ENCODE measurements at places on chromosomes 2 and 18.

- DNase-seq: peak; percentile 53
Observed at GRCh38 chr2:70541481-70542020, 12.1 kb downstream of the TGFA start.

DNA sequence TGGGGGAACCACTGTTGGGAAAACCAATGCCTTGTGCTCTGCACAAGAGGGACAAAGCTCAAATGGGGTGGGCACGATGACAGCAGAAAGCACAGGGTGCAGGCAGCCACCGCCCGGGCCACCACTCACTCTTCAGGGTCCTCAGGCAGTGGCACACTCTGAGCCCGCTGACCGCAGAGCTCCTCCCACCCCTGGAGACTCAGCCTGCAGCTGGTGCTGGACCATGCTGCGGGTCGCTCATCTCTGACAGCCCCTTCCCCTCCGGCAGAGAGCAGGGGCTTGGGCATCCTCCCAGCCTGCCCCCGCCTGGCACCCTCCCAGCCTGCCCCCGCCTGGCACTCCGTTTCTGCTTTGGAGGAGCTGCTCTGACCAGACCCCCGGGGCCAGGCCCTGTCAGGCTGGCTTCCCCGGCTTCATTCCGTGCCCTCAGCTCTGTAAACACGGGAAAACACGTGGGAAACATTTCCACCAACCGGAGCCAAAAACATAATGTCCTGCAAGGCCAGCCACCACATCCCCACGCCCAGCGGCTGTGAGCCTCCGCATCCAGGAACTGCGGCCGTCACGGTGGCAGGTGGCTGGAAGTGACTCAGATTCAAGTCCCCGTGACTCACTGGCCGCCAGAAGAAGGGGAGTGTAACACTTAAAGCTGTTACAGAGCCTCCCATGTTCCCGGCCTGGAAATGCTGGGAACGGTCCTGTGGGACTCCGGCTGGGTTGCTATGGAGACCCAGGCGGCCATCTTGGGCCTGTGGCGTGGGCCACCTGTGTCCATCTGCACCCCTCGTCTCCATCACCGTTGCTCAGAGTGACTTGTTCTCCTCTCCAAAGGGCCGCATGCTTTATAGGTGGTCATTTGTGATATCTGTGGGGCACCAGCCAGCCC is 6.8 kb upstream of the SNED1 start:
- peak; percentile 97 for DNase-seq

GRCh38 chr2:64474121-64474571 is 20.2 kb downstream of the LGALSL start:
- no peak for DNase-seq

DNA sequence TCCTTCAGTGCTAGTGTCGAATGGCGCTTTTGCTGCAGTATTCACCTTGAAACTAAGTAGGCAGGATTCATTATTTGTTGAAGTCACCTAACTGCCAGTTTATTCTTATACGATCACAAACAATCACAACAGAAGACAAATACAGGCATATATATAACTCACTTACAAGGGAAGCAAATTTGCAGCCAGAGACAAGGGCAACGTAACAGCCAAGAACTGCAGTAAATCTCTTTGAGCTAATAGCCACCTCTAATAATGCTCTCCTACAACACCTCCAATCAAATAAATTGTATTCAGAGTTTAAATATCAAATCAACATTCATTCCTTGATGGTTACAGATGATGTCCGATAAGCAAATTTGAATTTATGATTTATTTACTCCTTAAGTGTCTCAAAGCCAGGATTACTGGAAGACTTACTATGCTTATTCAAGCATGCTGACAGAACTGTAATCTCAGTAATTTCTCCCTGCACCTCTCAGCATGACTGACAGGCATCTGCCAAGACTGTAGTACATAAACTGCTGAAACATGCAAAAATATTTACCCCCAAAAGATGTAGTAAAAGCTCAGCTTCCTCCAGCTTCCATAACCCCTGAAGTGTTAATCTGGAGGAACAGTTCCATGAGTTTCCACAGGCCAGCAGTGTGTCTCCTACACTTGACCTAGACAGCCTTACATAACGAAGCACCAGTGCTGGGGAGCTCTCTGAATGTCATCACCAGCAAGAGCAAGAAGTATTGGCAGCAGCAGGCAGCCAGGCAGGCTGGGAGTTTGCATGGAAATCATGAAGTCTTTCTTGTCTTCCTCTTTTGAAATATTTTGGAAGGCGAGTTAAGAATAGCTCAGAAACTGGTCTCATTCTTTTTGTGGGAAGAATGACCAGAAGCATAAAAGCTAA is 20.9 kb upstream of the SCN1A start:
- DNase-seq: no peak

- no peak for DNase-seq
Observed at GRCh38 chr2:66541646-66542045, 106.7 kb downstream of the MEIS1 start.

DNA sequence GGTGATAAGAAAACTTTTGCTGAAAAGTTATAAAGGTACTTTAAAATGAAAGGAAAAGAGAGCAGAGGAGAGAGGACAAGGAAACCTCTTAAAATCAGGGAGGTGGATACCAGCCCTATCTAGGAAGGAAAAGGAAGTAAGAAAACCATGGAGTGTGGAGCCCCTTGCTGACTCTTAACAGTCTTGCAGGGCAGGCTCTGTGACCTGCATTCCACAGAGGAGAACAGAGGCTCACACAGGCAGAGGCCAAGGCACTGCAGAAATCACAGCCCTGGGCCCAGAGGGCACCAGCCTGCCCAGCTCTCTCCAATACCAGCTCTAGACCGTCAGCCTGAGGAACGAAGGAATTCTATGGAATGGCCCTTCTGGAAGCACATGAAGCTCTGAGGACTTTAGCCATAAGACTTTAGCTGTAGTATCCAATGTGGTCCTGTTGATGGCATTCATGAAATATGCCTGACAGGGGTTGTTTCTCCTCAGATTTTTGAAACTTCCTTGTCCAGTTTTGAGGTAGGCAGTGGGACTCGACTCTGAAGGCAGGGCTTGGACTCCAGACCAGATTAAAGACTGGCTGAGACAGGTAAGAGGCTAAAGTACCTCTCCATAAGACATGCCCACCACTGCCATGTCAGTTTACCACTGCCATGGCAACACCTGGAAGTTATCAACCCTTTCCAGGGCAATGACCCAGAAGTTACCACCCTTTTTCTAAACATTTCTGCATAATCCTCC is 216.3 kb downstream of the ANAPC1 start:
- peak; percentile 88 for DNase-seq

GRCh38 chr18:29644276-29644675 is 1398.3 kb downstream of the DSC3 start:
- DNase-seq: no peak

DNA sequence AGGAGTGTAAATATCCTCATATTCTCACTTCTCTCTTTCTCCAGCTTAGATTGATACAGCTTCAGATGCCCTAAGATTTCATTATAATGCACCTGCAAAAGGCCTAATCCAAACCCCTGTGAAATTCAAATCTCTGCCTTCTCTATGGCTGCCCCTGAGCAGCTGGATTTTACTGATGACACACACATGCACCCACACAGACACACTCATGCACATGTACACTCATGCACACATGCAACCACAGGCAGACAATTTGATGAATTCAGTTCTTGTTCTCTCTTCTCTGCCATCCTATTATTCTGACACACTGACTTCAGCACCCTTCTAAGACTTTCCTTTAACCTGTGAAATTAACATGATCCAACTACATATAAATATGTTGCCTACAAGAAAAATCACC is 563.2 kb downstream of the RNF144A start:
- DNase-seq: no peak

- no peak for DNase-seq
Observed at GRCh38 chr2:96164459-96165184, 19.4 kb upstream of the DUSP2 start.

DNA sequence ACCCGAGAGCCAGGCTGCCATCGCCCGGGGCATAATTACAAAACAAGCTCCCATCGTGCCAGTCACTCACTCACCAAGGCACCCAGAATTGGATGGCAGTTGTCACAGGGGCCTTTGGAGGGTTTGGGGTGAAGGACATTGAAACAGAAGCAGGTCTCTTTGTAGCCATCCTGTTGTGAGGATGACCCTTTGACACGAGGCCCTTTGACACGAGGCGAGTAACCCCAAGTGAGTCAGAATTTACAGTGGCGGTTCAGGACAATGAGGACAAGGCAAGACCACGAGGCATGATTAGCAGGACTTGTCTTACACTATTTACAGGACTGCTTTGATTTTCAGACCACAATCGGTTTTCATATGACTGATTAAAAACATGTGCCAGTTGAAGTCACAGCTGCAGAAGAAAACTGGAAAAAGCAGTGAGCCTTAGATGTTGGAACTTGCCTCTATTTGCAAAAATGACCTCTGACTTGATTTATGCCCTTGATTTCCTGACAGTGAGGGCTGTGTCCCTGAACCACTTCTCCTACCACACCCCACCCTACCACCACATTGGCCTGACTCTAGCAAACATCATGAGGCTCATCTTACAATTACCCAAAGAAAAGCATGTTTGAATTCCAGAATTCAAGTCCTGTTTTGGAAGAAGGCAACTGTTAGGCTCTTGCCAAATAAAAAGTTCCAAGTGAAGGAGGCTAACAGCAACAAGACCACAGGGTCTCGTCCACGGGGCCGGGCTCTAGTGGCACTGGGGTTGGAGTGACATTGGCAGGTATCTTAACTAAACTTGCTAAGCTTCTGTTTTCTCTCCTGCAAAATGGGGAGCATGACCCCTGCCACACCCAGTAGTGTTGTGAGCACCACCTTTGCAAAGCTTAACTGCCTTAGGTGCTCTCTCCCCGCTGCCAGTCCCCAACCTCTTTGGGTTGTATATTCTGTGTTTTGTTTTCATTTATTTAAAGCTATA is 64.4 kb upstream of the FOSL2 start:
- DNase-seq: peak; percentile 41

DNA sequence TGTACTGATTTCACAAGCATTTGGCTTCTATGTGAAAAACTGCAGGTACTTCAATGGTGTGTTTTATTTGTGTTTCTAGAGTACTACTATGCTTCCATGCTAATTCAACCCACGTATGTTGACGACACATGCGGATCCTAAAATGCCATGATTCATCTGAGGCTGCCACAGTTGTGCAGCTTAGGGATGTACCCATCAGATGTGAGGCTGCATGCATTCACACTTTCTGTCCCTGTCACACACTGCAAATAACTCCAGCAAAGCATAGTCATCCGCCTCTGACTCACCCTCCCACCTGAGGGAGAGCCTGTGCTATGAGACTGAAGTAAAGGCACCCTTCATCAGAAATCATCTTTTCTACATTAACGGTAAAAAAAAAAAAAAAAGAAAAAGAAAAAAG is 22.1 kb upstream of the SERTAD2 start:
- DNase-seq: no peak

DNA sequence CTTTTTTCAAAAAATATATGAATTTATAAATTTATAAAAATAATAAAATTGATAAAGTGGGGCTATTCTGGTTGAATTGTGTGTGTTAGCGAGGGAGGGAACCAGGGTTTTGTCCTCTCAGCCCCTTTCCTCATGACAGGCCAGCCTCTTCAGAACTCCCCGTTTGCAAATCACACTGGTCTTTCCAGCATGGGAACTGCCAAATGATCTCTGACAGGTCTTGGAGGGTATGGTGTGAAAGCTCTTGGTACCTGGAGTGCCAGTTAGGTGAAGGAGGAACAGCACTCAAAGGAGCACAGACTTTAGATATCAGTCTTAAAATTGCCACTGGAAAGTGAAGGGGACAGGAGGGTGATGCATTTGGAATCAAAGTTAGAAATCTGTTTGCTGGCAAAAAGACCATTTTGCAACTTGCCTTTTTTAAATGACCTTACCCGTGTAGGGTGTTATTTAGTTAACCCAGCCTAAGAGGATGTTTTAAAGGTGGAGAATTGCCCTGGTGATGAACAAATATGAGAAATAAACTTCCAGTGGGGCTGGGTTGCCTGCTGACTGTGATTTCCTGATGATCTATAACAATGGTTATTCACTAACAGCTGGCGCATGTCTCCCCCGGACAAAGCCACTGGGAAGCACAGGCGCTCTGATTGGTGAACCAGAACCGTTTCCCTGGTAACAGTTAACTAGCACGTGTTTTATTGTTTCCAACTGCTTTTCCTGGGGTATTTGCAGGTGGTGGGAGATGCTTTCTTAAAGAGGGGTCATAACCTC is 85.3 kb upstream of the EFEMP1 start:
- DNase-seq: peak; percentile 90

GRCh38 chr2:10370390-10370789 is 67.7 kb downstream of the HPCAL1 start:
- no peak for DNase-seq

GRCh38 chr2:42865884-42866881 is 73.8 kb upstream of the HAAO start:
- DNase-seq: no peak

GRCh38 chr2:230914886-230915285 is 10.2 kb downstream of the GPR55 start:
- no peak for DNase-seq

DNA sequence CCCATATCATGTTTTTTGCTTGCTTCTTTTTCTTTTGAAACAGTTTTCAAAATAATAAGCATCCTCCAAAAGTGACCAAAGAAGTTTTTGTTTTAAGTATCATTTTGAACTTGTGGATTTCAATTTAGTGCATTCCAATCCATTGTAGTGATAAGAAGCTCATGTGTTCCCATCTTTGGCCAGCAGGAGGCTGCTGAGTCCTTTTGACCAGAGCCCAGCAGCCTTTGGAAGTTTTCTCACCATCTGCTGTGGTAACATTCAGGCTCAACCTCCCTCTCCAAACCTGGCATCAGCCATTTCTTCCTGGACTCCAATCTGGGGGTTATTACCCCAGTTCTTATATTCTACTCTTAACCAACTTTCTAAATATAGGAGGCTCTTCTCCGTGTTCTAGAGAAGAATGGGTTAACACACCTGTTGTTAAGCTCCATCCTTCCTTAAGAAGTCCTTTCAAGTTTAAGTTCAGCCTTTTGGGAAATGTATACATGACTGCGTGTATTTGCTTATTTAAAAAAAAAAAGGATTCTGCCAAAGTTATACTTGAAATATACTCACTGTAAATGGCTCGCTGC is 39.0 kb upstream of the MAL start:
- peak; percentile 56 for DNase-seq

DNA sequence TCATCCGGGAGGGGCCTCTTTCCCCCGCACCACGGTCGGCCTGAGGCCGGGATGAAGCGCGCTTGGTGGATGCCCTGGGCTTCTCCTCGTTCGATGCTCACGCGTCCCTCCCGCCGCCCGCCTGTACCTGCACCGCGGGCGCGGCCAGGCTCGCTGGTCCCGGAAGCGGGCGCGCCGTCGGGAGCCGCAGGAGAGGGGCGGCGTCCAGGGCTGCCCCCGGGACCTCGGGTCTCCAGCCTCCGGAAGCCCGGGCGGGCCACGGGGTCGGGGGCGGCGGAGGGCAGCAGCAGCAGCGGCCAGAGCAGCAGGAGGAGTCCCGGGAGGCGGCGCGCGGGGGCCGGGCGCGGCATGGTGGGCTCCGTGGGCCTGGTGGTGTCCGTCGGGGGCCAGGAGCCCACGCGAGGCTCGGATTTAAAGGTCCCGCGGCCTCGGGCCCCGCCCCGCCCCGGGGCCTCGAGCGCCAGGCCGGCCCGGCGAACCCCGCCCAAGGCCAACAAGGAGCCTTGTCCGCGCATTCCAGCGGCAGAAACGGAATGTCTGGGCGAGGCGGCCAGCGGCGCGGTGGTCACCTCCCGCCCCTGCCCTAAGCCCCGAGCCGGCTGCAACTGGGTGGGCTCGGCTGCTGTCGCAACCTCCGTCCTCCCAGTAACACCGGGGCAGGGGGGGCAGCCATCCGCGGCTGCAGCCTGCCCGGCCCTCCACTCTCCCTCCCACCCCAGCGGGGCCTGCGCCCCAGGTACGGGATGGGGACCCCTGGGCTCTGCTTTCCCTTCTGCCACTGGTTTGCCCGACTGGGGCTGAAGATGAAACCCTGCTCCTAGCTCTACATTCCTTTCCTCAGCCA is at the start of gene MATN3:
Gene MATN3, minus strand, starts transcription at position 387 of the 844 bp plus-strand sequence. Its CDS starts 37 bp downstream, at position 350.
- DNase-seq: peak; percentile 20

Measured in fibroblast of lung (primary cell).